ENCODE measurements at places on chromosomes 11 and 22.

DNA sequence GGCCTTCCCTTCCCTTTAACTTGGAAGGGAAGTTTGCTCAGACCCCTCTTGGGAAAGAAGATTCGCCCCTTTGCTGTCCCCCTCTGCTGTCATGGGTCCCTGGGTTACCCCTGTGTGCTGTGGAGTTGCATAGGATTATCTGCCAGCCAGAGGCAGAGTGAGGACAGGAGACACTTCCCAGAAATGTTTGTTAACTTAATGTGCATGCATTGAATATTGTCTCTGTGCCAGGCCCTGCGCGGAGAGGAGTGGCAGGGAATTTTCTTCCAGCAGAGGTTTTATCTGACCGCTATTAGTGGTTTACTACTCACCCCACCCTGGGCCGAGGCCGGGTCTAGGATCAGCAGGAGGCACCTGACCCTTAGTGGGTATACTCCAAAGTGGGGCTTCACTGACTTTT is 894.8 kb downstream of the TBC1D22A start:
- DNase-seq = no peak

DNA sequence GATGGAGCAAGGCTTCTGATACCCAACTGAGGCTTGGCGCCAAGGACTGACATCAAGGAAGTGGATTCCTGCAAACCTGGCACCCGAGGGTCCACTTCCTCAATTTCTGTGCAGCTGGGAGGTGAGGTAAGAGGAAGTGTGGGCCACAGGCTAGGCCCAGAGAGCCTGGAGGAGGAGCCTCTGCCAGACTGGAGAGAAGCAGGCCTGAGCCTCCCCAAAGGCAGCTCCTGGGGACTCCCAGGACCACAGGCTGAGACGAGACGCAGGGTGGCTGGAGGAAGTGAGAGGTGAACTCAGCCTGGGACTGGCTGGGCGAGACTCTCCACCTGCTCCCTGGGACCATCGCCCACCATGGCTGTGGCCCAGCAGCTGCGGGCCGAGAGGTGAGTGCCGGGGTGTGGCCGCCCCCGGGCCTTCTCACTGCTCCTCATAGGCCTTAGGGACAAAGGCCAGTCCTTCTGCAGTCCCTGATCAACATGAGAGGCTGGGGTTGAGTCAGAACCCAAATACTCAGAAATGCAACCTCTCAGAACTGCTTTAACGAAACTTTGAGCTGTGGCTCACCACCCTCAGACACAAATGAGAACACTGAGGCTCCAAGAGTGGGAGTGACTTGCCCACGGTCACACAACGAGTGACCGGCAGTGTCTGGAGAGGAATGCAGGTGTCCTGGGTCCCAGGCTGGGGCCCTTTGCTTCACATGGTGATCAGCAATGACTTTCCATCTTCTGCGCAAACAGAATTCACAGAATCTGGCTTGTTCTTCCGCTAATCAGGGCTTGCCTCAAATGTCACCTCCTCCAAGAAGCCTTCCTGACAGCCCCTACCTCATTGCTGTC is at the start of gene NCF4:
Gene NCF4 (plus strand): TSS at position 186 of the 839 bp plus-strand sequence. CDS start 166 bp downstream, at position 352.
- no peak for DNase-seq

- DNase-seq = no peak
Measured at GRCh38 chr11:59285716-59286260, 72.9 kb upstream of the OR5AN1 start.

DNA sequence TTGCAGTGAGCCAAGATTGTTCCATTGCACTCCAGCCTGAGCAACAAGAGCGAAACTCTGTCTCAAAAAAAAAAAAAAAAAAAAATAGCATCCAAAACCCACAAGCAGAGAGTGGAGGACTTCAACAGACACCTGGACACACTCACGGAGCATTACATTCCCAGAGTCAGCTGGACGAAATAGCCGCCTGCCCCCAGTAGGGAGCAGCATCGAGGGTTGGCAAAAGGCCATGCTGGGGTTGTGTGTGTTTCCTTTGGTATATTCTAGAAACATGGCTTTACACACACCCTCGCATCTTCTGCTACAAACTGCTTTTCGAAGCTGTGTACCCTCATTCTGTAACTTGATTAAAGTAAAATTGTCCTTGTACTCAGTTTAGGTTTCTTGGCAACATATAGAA is 5.3 kb downstream of the ADA2 start:
- no peak for DNase-seq

All from effector memory CD4-positive, alpha-beta T cell (primary cell).